ENCODE measurements at places on chromosomes 16 and 17. TPM values are rescaled to one million over a fixed set of nuclear protein-coding genes. Genes with fewer than 3 reads are reported as not detected.

DNA sequence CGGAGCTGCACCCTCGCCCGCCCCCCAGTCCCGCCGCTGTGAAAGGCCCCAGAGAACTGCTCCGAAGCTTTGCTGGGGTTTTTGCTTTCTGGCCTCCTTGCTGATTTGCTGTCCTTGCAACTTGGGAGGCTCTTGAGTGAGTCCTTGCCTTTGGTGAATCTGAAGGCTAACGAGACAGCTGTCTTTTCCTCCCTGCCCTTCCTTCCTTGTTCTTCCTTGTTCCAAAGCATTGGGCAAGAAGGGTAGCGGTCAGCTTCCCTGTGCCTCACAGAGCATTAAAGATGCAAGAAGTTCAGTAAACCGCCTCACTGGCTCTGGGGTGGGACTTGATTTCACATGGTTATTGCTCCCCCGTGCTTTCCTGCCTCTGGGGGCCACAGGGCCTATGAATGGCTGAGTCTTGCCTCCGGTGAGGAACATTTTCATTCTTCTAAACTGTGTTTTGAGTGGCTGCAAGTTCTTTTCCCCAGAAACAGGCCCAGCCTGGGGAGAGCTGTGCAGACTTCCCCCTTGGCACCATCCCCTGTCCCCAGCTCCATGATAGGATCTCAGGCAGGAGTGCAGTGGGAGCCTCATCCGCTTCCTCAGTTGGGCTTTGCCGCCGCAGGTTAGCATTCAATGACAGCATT, 1.4 kb downstream of the YPEL2 start:
- no peak for DNase-seq

TP53TG3B gene
- total RNA-seq: not detected

TBC1D3L gene
- total RNA-seq: 21.6 TPM

BTBD17 gene
- total RNA-seq: not detected
